ENCODE measurements at places on chromosomes 5 and 9.

DNA sequence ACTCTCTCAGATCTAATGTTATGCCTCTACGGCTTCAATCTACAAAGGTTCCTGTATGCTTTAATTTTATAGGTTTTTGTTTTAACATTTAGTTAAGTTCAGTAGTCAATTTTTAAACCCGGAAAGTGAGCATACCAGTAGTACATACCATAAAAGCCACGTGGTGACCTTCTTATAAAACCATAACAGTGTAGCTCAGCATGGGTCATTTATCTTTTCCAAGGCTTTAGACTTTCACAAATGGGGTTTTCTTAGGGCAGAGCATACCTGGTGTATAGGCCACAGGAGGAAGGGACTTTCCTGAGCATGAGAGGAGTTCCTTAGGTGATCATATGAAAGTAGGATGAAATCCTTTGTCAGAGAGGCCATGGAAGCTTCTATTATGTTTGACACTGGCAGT is 23.2 kb downstream of the ECM2 start:
- DNase-seq, result no peak

GRCh38 chr5:176337913-176338312 is 23.7 kb downstream of the KIAA1191 start:
- no peak for DNase-seq

- DNase-seq, result no peak
Observed at GRCh38 chr9:115628426-115628825, 510.5 kb upstream of the TNC start.

DNA sequence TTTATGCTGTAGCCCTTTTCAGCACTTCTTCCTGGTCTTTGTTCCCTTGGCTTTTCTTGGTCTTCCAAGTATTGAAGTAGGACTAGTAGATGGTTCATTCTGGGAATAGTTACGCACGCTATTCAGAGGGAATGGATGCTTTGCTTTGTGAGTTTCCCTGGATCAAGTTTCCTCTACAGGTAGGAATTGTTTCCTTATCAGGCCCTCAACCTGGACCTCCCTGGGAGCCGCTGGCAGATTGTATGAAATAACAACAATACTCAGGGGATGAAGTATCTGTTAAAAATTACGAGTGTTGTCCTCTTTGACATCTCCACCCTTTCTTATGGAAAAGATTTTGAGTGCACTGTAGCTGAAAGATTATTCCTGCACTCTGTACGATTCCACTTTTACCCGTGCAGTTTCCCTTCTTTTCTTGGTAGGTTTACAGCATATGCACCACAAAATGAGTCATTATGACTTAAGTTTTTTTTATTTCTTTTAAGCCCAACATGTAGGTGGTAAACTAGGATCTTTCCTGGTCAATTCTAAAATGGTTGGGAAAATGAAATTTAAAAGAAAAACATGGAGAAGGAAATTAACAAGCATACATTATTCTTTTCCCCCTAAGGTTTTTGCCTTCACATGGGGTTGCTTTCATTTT is 57.9 kb downstream of the ARHGAP26 start:
- DNase-seq, result no peak

- no peak for DNase-seq
Observed at GRCh38 chr5:81679885-81680284, 71.0 kb downstream of the SSBP2 start.

- no peak for DNase-seq
Observed at GRCh38 chr9:121326130-121326838, 43.8 kb downstream of the STOM start.

DNA sequence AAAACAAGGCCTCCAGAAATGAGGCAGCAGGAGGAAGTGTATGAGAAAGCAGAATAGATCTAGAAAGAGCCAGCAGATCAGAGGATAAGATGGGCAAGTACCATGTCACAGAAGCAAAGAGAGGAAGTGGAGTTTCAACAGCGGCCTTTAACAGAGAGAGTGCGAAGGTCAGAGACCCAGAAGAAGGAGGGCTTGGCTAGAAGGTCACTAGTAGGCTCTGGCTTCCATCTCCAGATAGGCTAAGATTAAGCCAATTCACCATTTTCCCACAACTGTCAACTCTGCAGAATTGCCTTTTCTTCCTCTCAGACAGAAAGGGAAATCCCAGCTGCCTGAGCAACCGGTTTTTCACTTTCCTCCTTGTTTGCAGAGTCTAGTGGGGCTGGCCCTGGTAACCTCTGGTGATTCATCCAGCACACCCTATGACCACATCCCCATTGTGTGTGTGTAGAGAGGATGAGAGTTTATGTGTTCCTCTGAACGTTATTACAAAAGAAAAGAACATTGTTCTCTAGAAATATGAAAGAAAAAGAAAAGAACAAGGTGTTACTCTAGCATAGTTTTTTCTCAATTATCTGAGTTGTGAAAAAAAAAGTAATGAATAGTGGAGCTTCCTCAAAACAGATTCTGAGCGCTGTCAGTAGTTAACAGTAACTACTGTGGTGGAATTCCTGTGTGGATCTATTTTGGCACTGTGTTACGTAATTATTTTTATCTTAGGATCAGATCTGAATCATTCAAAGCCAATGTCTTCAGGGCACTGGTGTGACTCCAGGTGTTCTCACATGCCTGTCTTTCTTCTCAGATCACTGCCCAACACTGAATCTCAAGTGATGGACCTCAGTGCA is 220.4 kb downstream of the ARRDC3 start:
- no peak for DNase-seq
